CD14-positive monocyte (primary cell): ENCODE measurements at places on chromosomes 4 and X.

GRCh38 chr4:113835005-113835404 is 73.5 kb upstream of the CAMK2D start:
- DNase-seq = no peak

- no peak for DNase-seq
Observed at GRCh38 chr4:140777386-140777785, 21.2 kb upstream of the TBC1D9 start.

DNA sequence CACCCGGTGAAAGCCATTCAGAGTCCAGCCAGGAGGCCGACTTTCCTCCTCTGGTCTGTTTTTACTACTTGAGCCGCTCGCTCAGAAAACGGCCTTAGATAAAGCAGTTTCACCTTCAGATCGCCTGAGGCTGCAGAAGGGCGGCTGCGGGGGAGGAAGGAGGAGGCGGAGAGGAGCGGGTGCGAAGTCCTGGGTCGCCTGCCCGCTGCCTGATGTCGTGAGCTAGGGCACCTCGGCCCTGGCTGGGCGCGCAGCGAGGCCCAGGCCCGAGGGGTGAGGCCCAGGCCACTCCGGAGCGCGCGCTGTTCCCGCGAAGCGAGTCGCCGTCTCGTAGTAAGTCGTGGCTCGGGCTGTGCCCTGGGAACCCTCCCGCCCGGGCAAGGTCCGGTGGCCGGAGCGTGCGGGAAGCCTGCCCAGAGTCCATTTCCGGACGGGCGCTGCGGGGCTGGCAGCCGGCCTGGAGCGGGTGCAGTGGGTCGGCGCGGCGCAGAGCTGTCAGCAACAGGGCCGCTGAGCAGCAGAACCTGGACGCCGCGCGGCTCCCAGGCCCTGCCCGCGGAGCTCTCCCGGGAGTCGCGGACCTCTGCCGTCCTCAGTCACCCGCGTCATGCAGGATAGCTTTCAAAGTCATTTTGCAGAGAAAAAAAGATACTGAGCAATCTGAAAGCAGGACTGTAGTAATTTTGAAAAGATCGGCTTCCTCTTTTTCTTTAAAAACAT is 18.6 kb downstream of the TRIM2 start:
- DNase-seq = peak; percentile 32

- no peak for DNase-seq
Observed at GRCh38 chr4:16351161-16351560, 124.9 kb upstream of the TAPT1 start.

- DNase-seq = no peak
Observed at GRCh38 chr4:5048721-5049120, 2.6 kb upstream of the STK32B start.

DNA sequence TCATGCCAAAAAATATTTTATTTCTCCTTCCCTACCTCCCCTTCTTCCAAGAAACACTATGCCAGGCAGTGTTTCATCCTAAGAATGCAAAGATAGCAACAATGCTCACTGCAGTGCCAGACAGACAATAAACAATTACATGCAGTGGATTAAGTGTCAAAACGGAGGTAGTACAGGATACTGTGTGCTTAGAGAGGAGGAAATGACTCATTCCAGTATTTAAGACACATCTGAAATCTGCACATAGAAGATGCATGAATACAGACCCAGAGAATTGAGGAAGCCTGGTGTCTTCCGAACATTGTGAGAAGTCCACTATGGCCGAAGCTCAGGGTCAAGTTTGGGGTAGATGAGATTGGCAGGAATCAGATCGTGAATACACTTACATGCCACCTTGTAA is 326.4 kb downstream of the PPP3CA start:
- peak; percentile 50 for DNase-seq

DNA sequence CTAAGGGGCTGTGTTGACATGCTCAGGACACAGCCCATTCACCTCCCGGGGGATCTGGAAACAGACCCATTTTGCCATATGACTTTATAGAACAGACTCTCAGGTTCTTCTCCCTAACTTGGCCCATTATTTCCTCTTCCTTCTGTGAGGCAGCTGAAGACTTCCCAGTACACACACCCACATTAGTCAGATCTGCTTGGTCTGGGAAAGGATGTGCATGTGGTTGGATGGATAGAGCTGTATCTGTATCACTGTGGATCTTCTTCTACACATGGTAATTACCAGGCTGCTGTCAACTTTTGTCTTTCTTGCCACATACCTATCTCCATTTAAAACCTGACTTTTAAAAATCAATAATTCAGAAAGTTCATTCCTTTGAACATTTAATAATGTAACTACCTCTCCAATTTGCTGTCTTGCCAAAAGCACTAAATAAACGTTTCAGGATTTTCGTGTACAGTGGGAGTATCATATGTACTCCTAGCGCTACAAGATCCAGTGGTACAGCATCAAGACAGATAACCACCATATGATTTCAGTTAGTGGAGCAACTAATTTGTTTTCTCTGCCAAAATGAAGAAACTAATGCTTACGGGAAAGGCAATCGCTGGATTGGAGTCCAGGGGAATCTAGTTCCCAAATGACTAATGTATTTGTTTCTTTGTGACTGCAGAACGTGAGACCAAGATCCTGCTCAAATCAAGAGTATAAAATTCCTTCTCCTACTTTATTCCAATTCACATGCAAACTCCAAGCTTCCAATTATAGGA is 134.1 kb upstream of the MAP3K15 start:
- DNase-seq = no peak

GRCh38 chr4:113272523-113272922 is 223.1 kb downstream of the ANK2 start:
- DNase-seq = no peak

DNA sequence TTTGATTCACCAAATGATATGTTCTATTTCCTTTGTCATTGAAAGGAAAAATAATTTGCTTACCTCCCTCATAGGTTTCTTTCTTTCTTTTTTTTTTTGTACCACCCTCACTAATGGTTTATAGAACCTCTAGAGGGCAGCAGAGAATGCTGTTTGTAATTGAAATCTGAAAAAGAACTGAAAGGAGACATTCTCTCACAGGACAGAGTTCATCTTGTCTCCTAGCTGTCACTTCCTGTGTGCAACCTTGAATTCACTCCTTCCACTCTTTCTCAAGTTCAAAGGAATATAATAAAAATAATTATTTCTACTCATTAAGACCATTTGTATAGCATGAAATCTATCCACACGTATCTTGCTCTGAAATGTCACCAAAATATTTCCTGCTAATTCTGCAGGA is 51.0 kb downstream of the GUCY1B1 start:
- DNase-seq = peak; percentile 51

- no peak for DNase-seq
Observed at GRCh38 chr4:169870507-169870906, 112.8 kb upstream of the HPF1 start.

- DNase-seq = no peak
Observed at GRCh38 chrX:144840616-144841015, 406.7 kb upstream of the SPANXN1 start.

GRCh38 chrX:148723551-148723950 is 223.1 kb downstream of the AFF2 start:
- DNase-seq = no peak

GRCh38 chr4:9769321-9769720 is 12.1 kb upstream of the DRD5 start:
- DNase-seq = peak; percentile 32

- no peak for DNase-seq
Observed at GRCh38 chrX:110989447-110989846, 106.5 kb upstream of the PAK3 start.

DNA sequence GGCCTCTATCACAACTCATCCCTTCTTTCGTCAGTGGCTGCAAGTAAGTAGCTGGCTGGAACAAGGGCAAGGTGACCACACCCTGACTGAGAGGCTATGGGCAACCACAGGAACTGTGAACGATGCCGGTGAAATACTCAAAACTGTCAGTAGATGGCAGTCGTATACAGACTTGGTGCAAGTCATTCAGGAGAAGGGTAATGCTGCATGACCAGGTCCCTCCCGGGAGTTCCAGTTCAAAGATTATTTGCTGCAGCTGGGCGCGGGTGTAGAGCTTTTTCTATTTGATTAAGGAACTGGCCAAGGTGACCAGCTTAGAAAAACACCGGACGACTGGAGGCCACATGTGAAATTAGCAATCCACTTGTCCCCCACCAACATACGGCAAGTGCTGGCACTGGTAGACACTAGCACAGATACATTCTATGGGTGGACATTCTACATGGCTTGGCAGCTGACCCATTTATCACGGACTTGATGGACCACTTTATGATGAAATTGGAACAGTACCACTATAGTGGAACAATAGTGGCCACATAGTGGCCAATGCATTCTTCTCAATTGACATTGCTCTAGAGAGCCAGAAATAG is 726.6 kb downstream of the TRAM1L1 start:
- DNase-seq = peak; percentile 21

GRCh38 chr4:38088321-38088720 is 128.1 kb downstream of the PTTG2 start:
- no peak for DNase-seq

DNA sequence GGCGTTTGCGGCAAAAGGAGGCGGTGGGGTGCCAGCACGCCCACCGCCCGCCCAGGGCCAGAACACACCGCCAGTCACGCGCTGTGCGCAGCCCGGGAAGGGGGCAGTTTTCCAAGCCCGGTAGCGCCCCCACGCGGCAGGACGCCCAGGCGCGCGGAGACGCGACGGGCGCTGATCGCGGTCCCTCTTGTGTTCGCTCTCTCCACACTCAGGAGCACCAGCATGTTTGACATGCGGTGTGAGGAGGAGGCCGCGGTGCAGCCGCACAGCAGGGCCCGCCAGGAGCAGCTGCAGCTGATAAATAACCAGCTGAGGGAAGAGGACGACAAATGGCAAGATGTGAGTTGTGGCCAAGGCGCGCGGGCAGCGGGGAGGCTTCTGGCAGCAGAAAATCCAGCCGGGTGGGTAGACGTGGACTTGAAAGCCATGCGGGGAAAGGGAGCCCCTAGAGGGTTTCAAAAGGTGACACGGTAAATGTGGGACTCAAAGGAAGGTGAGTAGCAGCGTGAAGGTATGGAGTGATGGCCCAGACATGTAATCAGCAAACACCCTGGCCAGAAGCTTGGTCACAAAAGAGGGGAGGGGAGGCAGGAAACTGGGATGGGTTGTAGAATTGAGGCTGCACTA is 104.1 kb downstream of the PHOX2B start:
- DNase-seq = peak; percentile 6

DNA sequence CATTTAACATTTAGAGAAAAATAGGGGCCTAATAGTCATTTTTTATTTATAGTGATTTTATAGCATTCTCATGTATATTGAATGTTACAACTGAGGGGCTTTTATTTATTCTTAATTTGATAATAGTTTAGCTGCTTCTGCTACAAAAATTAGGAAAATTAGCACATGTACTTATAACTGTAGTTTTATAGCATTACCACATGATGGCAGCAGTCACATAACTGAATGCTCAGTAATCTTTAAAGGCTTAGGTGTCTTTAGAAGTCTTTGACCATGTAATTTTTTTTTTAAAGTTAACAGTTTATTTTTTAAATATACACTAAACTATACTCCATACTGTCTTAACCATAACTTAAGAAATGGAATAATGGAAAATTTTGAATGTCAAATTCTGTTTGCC is 136.6 kb downstream of the STAG2 start:
- DNase-seq = no peak

DNA sequence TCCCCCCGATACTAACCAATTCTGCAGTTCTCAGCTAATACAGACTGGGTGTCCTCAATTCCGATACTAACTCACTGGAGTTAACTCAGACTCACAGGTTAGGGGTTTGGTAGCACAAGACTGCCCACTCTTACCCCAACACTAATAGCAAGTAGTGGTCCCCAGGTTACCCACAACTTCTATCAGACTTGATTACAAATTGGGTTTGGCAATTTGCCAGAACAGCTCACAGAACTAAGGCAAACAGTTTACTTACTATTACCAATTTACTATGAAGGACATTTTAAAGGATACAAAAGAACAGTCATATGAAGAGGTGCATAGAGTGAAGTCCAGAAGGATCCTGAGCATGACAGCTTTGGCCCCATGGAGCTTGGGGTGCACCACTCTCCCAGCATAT is 201.8 kb upstream of the VCX start:
- DNase-seq = no peak

DNA sequence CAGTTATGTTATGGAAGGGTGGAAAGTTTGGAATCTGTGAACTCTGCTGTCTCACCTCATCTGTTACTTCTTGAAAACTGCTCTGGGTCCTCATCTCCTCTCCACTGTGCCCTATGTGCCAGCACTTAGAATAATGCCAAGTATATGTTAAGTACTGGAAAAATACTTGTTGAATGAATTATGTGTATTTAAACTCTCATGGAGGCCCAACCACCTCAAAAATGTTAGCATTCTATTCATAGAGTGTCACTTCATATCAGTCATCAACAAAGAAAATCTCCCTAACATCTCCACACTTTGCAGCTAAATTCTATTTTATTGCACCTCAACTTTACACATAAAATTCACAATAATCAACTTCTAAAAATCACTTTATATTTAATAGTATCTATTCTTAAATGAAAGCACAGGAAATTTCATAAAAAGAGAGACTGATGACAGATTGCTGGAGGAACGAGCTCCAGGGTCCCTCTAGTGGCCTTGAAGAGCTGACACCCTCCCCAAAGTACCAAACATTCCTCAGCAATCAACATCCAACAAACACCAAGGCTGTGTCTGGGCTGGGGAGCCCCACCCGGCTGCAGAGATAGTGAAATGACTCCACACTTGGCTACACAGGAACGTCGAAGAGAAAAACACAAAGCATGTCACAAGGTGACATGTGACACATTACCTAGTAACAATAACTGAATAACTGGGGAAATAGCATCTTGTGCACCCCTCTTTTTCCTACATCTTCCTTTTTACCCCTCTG is 45.8 kb downstream of the SLC39A8 start:
- peak; percentile 18 for DNase-seq

DNA sequence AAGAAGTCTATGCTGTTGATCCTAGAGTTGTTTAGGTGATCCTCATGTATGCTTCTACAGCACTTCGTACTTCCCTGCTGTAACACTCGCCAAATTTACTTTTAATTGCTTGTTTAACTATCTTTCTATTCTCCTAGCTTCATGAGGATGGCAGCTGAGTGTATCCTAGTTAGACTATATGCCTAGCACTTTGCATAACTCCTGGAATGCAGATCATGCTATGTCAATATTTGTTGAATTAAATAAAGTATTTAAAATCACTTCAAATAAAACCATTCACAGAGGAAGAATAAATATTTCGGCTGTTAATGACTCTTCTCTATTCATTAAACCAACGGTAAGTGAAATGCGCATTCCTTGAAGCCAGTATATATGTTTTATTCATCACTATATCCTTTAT is 55.1 kb downstream of the F9 start:
- no peak for DNase-seq

- no peak for DNase-seq
Observed at GRCh38 chr4:126174627-126175026, 859.9 kb downstream of the FAT4 start.

DNA sequence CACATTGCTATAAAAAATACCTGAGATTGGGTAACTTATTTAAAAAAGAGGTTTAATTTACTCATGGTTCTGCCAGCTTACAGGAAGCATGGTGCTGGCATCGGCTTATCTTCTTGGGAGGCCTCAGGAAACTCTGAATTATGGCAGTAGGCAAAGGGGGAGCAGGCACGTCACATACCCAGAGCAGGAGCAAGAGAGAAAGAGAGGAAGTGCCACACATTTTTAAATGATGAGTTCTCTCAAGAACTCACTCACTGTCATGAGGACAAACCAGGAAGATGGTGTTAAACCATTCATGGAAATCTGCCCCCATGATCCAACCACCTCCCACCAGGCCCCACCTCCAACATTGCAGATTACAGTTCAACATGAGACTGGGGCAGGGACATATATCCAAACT is 10.0 kb upstream of the AFF1 start:
- DNase-seq = no peak

- DNase-seq = no peak
Observed at GRCh38 chrX:47648376-47648775, 2.0 kb downstream of the ELK1 start.

GRCh38 chr4:19739101-19739651 is 512.5 kb upstream of the SLIT2 start:
- no peak for DNase-seq
